Mesenteric fat pad (tissue), 1 donor: ENCODE measurements at places on chromosomes 3 and 15. TPM values are rescaled to one million over a fixed set of nuclear protein-coding genes. Genes with fewer than 3 reads are reported as not detected.

DNA sequence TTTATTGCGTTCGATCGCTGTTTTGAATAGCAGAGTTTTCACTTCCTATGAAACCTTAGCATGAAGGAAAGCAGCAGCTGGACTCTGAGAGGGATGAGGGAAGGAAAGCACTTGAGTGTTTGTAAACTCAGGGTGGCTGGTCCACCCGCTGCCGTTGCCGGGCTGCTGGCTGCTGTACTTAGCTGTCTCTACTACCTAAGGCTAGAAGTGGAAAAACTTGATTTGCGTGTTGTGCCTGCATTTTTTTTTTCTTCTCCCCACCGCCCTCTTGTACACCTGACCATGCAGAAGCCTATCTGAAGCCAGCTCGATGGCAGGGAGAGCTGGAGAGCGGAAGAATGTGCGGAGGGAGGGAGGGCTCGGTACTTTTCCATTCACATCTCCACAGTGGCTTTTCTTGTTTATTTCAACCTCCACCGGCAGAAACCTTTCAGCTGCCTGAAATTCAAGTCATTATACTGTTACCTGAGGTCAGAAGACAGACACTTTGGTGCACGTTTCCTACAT is 4.8 kb upstream of the BCL6 start:
- no peak for DNase-seq

- DNase-seq = no peak
These were observed 184.0 kb upstream of the CNTN6 start for GRCh38 chr3:908839-909238.

- no peak for DNase-seq
These were observed 721 bp downstream of the MYEF2 start for GRCh38 chr15:48177383-48177765.

- DNase-seq = no peak
These were observed 278.1 kb upstream of the PLSCR5 start for GRCh38 chr3:146883288-146883687.

- no peak for DNase-seq
These were observed 28.0 kb downstream of the MYZAP start for GRCh38 chr15:57619746-57620145.

- DNase-seq = no peak
These were observed 39.3 kb upstream of the PRICKLE2 start for GRCh38 chr3:64264501-64265109.

GRCh38 chr3:41915353-41915752 is 46.5 kb downstream of the ULK4 start:
- DNase-seq = no peak

DNA sequence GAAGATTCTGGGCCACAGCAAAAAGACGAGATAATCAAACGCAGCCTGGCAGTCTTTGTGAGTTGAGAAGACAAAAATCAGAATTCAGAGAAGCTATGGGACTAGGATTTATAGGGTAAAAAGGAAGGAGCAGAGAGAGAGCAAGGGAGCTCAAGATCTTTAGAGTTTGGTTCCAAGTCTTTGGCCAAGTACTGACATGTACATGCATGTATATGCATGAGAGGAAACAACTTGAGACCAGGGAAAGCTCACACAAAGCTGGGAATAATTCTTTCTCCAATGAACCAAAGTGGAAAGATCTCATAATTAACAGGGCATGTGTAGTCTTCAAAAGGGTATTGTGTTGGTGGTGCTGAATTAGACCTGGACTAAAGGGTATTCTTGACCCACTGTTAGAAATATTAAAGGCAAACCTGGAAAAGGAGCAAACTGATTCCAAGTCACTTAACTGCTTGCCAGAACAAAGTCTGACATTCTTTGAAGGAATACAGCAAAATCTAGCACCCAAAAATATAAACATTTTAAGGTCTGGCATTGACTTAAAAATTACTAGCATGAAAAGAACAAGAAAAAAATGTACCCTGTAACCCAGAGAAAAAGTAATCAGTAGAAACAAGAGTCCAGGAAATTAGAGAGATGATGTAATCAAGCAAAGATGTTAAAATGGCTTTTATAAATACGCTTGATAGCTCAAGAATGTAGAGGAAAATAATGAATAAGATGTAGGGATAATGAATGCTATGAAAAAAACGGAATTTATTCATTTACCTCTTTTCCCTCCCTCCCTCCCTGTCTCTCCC is 226.0 kb upstream of the CGNL1 start:
- DNase-seq = no peak

CFAP100 gene
- not detected for total RNA-seq

DNA sequence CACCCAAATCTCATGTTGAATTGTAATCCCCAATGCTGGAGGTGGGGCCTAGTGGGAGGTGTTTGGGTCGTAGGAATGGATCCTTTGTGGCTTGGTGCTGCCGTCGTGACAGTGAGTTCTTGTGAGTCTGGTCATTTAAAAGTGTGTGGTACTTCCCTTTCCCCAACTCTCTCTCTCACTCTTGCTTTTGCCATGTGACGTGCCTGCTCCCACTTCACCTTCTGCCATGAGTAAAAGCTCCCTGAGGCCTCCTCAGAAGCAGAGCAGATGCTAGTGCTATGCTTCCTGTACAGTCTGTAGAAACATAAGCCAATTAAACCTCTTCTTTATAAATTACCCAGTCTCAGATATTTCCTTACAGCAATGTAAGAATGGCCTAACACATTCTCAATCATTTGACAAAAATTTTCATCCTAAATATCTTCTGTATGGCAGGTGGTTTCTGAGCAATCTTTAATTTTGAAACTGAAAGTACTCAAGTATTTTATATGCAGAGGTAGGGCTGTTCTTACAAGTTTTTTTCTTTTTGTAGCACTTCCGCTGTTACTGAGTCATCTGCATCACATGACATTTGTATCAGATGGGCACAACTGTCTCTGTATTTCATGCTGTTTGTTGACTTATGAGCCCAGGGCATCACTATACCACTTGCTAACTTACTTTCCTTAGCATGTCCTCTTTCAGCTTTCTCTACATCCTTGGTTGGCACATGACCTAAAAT is 8.8 kb downstream of the RPL39L start:
- no peak for DNase-seq

DNA sequence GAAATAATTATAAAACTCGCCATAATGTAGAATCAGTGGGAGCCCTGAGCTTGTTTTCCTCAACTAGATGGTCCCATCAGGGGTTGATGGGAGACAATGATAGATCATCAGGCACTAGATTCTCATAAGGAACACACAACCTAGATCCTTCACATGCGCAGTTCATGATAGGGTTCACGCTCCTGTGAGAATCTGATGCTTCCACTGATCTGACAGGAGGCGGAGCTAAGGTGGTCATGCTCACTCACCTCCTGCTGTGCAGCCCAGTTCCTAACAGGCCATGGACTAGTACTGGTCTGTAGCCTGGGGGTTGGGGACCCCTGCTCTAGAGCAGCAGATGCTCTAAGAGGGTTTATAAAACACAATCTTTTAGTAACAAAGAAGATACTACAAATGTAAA is 183.6 kb downstream of the ANXA2 start:
- DNase-seq = no peak
